ENCODE measurements at places on chromosomes 6 and 20.

DNA sequence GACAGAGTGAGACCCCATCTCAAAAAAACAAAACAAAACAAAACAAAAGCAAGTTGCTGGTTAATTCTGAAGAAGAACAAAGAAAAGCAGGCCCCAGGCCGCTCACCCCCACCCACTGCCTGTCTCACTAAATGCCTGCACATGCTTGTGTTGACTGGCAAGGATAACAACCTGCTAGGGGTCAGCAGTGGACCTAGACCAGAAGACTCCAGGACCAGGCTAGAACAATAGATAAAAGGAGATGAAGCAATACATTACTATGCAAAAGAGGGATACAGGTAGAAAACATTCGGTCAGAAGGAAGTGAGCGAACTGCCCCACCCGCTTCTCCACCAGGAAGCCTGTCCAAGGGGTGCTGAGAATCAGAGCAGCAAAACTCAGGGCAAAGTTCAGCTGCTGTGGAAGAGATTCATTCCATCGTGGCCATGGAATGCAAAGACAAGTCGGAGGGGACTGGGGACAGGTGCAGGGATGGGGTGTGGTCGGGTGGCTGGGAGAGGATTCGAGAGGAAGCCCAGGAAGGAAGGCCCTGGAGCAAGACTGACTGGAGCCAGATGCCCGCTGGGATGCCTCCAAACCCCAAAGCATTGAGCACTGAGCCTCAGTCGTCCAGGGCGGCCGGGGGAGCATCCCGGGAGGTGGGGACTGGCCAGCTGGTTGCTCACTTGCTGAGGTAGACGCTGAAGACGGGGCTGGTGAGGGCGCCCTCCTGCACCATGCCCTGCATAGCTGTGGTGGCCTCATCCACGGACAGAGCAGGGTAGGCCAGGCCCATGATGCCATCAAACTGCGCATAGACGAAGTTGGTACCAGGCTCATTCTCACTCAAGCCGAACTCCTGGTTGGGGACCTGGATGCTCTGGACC, 5.3 kb downstream of the PGC start:
- no peak for DNase-seq

DNA sequence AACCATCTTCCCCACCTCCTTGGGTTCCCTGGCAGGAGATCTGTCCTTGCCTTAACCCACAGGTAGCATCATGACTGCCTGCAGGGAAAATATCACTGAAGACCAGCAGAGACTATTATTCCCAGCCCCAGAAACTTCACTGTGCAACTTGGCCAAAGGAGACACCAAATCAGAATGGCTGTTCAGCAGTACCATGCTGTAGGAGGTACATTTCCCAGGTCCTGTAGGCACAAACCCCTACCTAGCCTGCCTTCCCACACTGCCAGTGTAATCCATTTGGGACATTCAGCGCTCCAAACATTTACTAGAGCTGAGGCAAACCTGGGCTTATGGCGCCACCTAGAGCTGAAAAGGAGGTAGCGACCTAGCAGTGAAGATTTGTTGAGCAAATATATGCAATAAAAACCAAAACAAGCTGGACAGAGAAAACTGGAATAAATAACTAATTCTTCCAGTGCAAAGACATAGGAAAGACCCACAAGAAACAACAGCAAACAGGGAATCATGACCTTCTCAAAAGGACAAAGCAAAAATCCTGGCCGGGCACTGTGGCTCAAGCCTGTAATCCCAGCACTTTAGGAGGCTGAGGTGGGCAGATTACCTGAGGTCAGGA, 60.3 kb downstream of the VTA1 start:
- DNase-seq = peak; percentile 49

DNA sequence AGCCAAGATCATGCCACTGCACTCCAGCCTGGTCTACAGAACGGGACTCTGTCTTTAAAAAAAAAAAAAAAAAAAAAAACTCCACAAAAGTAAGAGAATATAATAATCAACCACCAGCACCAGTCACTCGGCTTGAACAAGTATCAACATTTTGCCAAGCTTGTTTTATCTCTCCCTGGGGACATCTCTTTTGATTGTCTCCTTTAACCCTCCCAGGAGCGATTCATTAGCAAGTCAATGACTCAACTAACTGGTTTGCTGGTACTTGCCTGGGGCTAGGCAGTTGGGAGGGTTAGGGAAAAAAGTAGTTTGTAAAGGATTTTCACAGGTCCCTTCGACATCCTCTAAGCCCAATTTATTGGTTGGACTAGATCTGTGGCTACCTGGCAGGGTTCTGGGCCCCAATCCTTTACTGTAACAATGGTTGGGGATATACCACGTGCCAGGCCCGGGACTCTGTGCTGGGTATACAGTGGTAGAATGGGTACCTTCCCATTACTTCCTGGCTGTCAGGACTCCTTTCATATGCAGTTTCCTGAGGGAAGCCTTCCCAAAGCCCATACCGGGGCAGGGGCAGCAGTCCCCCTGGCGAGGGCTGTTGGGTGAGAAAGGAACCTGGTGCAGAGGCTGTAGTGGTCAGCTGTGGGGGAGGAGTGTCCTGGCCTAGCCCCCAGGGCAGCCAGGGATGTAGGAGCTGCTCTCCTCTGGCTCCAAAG, 12.2 kb downstream of the TGIF2 start:
- DNase-seq = no peak

GRCh38 chr20:25220021-25220730, 24.7 kb downstream of the ENTPD6 start:
- DNase-seq = peak; percentile 72

- DNase-seq = no peak
Measured at GRCh38 chr6:67141005-67141404, 1434.0 kb upstream of the EYS start.

- DNase-seq = no peak
Measured at GRCh38 chr20:20737158-20737557, 24.7 kb upstream of the RALGAPA2 start.

- DNase-seq = peak; percentile 33
Measured at GRCh38 chr6:87078983-87079616, 15.8 kb downstream of the CGA start.

DNA sequence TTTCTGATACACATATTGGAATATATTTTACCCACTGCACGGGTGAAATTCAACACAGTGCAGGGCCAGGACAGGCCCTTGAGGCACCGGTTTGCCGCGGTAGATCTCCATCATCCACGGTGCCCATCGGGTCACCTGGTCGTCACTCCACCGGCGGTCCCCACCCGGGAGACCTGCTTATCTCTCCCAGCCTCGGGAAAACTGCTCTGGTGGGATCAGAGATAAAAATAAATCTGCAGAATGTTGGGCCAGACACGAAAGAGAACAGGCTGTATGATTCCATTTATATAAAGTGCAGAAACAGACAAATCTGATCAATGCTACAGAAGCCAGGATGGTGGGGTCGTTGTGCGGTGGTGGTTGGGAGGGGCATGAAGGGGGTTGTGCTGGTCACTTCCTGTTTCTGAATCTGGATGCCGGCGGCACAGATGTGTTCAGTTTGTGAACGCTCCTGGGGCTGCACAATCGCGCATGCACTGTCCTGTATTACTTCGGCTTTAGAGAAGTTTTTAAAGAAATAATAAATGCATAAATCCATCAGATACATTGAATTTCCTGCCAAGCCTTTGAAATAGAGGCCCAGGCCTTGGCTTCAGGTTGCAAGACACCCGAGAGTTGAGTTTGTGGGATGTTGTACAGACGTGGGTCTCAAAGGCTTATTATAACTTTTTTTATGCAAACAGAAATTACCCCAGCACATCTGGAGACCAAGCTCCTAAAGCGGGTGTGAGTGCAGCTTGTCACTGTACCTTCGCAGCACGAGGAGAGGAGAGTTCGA, 54.3 kb downstream of the ANKRD60 start:
- no peak for DNase-seq

GRCh38 chr6:143401636-143402370, 48.7 kb downstream of the ADAT2 start:
- no peak for DNase-seq

DNA sequence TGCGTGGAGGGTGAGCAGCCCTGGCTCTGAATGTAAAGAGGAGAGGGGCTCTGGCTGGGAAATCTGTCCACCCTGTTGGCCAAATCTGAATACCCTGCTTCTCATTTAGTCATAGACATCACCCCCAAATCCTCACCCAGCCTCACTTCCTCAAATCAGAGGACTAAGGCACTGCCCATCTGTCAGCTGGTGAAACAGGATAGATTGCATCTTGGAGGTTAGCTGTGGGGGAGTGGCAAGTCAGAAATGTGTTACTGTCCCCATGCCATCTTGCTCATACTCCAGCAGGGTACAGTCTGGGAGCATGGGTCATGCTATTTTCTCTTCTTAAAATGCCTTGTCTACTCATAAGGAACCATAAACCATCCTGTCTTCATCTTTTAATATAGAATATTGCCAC, 9.5 kb upstream of the DTNBP1 start:
- no peak for DNase-seq

DNA sequence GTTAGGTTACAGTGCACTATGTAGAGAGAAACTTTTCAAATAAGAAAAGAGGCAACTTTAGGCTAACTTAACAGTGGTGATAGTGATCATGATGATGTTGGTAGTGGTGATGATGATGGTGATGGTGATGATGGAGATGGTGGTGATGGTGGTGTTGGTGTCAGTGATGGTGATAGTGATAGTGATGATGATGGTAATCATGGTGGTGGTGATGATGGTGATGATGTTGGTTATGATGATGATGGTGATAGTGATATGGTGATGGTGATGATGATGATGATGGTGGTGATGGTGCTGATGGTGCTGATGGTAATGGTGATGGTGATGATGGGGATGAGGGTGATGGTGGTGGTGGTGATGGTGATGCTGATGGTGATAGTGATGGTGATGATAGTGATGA, 107.4 kb downstream of the DLL1 start:
- no peak for DNase-seq

- no peak for DNase-seq
Measured at GRCh38 chr6:53333439-53334408, 15.0 kb downstream of the ELOVL5 start.

- peak; percentile 36 for DNase-seq
Measured at GRCh38 chr6:44730771-44731391, 343.4 kb downstream of the CDC5L start.

GRCh38 chr6:41637194-41638001, 870 bp upstream of the MDFI start:
- DNase-seq = no peak

DNA sequence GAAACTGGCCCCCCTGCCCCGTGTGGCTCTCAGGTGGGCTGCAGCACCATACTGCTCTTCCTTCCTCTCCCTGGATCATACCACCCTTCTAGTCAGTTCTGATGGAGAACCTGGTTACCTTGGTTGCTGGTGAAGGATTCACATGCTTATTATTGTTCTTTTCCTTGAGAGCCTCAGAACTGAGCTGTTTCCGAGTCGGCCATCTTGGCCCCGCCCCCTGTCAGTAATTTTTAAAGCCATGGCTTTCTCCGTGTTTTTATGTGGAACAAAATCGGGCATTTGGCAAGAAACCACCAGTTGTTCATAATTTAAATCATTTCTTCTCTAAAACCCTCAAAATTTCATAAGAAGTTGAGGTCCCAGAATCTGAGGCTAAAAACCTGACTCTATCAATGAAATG, 493.8 kb downstream of the NKAIN2 start:
- no peak for DNase-seq

DNA sequence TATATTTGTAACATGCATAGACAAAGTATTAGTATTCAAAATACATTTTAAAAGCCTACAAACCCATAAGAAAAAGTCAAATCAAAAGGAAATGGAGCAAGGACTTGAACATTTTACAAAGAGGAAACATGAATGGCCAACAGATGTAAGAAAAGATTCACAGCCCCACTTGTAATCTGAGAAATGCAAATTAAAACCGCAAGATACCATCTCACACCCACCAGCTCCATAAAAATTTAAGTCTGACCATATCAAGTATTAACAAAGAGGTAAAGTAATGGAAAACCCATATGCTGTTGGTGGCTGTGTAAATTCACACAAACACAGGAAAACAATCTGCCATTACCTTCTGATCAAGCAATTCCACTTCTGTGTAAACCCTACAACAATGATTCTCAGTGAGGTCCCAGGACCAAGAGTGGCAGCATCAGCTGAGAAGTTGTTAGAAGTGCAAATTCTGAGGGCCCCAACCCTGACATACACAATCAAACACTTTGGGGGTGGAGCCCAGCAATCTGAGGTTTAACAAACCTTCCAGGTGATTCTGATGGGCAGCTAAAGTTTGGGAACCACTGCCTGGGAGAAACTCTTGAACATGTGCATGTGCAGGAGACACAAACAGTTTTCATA, 30.9 kb downstream of the BCL2L1 start:
- DNase-seq = no peak

- no peak for DNase-seq
Measured at GRCh38 chr20:36400909-36401735, 95.0 kb downstream of the DLGAP4 start.

DNA sequence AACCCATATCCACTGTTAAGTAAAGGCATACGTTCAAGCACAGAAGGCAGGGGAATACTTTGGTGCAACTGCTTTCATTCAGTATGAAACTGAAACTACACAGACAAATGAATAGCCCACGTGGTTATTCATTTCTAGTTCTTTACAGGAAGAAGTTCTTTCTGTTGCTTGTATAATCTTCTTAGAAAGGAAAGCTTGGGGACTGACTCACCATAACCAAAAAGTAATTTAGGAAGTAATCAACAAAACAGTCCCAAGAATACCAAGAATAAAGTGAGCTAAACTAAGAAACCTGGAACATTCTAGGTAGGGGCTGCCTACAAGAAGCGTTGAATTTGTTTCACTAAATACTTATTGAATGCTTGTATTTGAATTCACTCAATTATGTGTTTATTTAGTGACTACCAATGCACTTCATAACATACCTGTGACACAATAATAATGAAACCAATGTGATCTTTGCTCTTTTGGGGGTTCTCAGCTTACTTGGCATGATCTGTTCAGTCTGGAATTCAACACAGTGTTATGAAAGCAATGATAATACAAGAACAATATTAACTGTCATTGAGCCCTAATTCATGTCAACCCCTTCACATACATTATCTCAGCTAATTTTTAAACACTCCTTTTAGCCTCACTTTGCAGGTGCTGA, 25.1 kb upstream of the KIAA0408 start:
- no peak for DNase-seq

GRCh38 chr6:106072501-106073090, 13.5 kb upstream of the PRDM1 start:
- no peak for DNase-seq

GRCh38 chr6:15937602-15938001, 191.3 kb upstream of the MYLIP start:
- DNase-seq = no peak

GRCh38 chr6:6875818-6876470, 231.8 kb upstream of the RREB1 start:
- no peak for DNase-seq
